ENCODE measurements at places on chromosomes 11 and 22. TPM values are rescaled to one million over a fixed set of nuclear protein-coding genes. Genes with fewer than 3 reads are reported as not detected.

DNA sequence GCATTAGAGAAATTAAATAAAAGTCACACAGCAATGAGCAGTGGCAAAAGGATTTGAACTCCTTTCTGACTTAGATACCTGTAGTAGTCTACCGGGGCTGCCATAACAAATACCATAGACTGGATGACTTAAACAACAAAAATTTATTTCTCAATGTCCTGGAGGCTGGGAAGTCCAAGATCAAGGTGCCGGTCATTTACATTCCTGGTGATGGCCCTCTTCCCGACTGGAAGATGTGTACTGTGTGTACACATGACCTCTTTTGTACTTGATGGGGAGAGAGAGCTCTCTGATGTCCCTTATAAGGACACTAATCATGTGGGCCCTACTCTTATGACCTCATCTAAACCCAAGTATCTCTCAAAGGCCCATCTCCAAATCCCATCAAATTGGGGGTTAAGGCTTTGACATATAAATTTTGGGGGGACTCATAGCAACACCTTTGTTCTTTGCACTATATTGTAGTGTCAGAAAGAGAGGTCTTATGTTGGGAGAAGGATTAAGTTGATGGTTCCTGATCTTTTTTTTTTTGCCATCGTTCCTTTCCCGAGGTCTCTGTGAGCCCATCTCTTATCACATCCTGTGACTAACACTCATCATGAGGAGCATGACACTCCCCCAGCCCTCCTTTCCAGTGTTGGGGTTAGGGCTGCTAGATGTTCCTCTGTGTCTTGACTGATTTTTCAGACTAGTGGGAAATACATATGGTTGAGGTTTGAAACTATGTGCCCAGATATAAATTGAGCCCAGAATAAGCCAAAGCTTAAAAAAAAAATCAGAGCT is 104.3 kb downstream of the TRAF6 start:
- DNase-seq = no peak

DNA sequence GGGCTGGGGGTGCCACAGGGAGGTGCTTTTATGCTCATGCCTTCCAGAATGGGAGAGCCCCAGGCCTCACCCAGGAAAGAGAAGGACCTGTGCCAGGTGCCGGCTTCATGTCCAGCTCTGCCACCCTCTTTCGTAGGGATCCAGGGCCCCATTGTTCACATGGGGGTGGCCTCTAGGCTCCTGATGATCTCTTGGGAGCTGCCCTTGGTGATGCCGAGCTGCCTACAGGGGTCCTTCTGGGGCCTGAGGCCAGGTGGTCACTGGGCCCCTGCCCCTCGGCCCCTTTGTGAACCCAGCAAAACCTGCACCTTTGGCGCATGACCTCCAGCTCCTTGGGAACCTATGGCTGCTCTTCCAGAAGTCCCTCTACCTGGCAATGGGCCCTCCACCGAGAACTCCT is 41.4 kb upstream of the SMIM38 start:
- DNase-seq = no peak

DNA sequence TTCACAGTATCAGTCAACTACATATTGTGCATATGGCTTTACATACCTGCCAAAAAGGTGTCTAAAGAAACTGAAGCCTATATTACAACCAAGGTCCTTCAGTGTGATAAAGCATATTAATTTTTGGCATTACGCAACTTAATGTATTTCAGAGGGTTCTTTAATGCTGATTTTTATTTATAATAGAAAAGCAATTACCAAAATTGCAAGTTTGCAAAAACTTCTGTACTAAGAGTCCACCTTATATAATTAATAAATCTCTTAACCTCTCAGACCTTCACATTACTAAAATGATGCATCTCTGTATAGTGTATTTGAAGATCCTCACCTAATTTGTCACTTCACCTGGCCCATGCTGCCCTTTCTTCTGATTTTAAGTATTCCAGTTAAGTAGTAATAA is 128.6 kb downstream of the GUCY1A2 start:
- DNase-seq = no peak

Gene VPREB3
- total RNA-seq = 1.8 TPM

DNA sequence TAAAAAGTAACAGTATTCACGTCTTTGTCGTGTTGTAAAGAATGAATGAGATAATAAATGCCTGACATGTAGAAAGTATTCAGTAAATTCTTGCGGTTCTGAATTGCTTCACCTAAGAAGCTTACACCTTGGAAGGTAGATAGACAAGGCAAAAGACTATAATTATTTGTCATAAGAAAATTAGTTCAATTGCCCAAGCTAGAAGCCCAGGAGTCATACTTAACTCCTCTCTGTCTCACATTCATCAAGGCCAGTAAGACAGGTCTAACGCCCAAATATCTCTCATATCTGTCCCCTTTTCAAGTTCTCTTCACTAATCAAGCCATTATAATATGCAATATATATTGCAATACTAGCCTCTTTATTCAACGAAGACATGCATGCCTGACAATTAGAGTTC is 87.7 kb upstream of the AMOTL1 start:
- DNase-seq = no peak

DNA sequence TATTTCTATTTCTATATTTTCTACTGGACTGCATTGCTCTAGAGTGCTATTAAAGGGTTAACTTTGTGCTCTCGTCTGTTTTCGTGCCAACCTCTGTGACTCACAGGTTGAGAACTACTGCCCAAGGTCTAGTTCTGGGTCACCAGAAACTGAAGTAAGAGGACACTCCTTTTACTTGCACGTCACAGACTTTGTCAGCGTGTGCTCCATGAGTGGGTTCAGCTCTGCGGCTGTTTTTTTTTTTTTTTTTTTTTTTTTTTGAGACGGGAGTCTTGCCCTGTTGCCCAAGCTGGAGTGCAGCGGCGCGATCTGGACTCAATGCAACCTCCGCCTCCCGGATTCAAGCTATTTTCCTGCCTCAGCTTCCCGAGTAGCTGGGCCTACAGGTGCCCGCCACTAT is 49.8 kb downstream of the CLMP start:
- no peak for DNase-seq

DNA sequence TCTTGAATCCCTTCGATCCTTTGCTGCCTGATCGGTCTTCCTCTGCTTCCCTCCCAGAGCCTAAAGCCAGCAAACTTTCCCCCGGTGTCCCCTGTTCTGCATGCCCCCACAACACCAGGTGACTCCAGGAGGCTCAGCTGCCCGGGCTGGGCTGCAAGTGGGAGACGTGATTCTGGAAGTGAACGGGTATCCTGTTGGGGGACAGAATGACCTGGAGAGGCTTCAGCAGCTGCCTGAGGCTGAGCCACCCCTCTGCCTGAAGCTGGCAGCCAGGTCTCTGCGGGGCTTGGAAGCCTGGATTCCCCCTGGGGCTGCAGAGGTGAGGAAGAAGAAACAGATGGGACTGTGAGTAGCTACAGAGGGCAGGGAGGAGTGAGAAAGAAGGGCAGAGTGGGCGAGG is 3.6 kb downstream of the NHERF4 start:
- DNase-seq = no peak

GRCh38 chr11:69442012-69442806 is 39.3 kb upstream of the LINC01488 start:
- DNase-seq = no peak

Gene RAB38
- not detected for total RNA-seq

DNA sequence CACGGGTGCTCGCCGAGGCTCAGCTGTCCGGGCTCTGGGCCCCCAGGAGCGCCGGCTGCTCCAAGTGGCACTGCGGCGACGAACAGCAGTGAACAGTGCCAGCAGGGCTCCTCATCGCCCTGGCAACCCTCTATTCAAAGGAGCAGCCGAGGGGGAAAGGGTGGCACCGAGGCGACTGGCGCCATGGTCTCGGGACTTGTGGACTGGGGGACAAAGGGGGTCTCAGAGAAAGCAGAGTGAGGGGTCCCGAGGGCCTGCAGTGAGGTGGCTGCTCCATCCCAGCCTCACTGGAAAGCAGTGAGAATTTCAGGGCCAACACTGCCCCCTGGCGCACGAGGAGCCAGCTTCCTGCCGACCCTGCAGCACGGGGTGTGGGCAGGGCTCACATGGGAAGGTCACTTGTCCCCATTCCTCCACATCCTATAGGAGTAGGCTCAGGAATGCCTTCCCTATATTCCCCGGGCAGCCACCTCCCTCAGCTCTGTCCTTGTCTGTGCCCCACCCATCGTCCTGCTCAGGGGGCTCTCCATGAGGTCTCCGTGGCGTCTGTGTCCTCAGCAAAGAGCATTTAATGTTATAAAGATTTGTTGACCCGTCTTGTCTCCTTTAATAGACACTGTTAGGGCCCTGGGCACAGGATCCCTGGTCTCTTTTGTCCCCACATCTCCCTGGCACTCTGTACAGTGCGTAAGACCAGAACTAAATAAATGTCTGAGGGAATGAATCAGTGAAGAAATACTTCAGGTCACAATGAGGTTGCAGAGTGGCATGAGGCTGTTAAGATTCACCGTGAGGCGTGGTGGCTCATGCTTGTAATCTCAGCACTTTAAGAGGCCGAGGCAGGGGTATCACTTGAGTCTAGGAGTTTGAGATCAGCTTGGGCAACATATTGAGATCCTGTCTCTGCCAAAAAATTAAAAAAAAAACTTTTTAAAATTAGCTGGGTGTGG is 26.4 kb downstream of the LRFN4 start:
- DNase-seq = peak; percentile 47

Gene TTC36
- 0.69 TPM for total RNA-seq

Gene GTSE1
- 0.68 TPM for total RNA-seq

DNA sequence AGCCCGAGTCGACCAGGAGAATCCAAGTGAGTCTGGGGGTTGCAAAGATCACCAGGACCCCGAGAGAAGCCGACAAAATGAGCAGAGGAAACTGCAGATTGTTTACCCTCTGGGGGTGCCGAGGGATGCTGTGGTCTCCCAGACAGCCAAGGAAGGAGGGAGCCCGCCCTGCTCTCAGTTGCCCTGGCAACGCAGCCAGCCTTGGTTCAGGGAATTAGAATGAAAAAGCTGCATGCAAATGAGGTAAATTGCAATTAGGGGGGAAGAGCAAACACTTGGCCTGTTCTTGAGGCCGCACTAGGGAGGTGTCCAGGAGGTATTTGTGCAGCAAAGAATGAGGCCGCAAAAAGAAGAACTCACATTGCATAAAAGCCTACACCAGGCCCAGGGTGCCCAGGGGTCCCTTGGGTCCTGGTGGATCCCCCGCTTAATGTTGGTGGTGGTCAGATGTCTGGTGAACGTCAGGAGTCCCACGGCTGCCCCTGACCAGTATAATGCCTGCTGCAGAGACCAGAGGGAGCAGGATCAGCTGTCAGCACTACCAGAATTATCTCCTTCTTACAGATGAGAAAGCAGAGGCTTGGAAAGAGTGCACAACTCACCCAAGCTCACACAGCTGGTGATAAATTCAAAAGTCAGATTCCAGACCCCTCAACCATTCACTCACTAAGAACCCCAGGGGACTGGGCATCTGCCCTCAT is 40.3 kb upstream of the ATXN10 start:
- no peak for DNase-seq

GRCh38 chr11:59854871-59855270 is 9.6 kb upstream of the CBLIF start:
- no peak for DNase-seq

DNA sequence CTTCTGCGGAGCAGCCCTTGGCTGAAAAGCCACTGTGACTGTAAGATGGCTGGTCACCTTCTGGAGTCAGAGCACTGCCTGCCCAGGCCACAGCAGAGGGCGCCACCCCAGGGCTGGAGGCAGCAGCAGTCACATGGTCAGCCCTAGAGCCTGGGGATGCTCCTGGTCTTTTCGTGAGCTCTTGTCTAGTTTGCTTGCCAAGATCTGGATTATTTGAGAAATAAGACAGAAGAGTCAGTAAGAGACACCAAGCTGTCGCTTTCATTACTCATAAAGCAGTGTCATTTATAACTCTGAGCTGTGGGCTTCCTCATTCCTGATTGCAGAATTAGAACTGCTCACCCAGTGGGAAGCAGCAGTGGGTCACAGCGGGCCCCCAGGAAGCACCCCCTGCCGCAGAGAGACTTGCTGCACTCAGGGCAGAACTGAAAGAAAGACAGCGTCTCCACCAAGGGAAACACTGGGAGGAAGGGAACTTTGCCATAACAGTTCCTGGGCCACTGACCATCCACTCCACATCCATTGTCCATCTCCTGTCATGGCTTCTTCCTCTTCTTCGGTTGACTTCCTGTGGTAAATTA is 56.7 kb downstream of the PPP6R2 start:
- peak; percentile 12 for DNase-seq

Gene OR4A16
- total RNA-seq = not detected

Gene IGSF22
- total RNA-seq = 5.4 TPM

- no peak for DNase-seq
Observed at GRCh38 chr11:134149371-134149770, 74.4 kb downstream of the NCAPD3 start.

- no peak for DNase-seq
Observed at GRCh38 chr11:76392870-76393269, 11.7 kb downstream of the GVQW3 start.

- no peak for DNase-seq
Observed at GRCh38 chr11:73520353-73521061, 77.4 kb downstream of the FAM168A start.

Gene PTPRCAP
- total RNA-seq = 212 TPM

DNA sequence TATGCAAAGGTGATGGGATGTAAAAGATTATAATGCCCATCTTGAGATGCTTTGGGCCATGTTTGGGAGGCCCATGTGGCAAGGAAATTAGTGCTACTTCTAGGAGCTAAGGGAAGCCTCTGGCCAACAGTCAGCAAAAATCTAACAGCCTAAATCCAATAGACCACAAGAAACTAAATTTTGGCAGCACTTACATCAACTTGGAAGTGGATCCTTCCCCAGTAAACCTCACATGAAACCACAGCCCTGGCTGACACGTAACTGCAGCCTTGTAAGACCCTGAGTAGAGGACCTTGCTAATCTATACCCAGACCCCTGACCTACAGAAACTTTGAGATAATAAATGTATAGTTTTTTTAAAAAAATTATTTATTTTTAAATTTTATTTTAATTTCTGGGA is 13.1 kb upstream of the GRK3 start:
- no peak for DNase-seq

DNA sequence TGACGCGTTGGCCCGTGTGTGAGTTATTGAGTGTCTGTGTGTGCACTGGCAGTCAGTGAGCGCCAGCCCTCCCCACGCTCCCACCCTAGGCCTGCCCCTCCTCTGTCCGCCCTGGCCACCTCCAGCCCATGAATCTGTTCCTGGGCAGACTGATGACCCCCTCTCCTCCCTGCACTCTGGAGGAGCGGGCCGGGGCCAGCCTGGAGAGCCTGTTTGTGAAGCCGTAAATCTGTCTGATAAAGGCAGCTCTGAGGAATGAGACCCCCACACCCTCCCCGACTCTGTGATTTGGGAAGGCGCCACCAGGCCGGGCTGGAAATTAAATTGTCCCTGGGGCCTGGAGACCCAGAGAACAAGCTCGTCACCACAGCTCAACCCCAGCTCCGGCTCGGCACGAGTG is 8.6 kb downstream of the TSSC4 start:
- DNase-seq = no peak

GRCh38 chr22:43013355-43014315 is 1.3 kb downstream of the PACSIN2 start:
- no peak for DNase-seq
